ENCODE measurements at places on chromosomes 3 and 15.
A peak's percentile ranks its signal among the peaks of the same experiment; 100 is the strongest.

DNA sequence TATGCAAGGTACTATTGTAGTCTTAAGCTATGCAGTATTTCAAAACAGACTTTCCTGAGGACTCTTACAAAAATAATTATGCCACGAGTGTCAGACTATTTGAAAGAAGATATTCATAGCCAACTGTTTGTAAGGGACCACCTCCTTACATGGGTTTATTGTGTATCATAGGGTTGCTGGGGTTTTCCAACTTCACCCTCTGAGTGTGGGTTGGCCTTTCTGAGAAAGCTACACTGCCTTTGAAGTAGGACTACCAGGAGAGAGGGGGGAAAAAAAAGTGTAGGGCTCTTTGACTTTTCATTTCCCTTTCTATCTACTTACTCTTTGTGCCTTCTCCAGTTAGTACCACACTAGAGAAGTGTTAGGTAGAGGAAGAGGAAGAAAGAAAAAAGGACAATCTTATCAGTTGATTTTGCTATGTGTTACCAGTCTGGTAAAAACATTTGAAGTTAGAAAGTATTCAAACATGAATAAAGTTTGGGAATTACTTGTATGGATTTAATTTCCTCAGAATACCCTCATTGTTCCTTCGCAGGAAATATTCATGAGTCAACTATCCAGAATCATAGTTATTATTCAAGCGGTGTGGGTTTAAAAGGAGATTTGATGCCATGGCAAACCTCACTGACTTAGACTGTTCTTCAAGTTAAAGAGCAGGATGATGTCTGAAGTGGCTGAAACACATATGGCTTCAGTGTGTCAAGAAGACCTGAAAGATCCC is 329.3 kb upstream of the THBS1 start:
- no peak for DNase-seq

GRCh38 chr3:101043687-101044078 is 50.5 kb upstream of the ABI3BP start:
- no peak for DNase-seq

GRCh38 chr3:181899702-181900101 is 188.0 kb downstream of the SOX2 start:
- no peak for DNase-seq

DNA sequence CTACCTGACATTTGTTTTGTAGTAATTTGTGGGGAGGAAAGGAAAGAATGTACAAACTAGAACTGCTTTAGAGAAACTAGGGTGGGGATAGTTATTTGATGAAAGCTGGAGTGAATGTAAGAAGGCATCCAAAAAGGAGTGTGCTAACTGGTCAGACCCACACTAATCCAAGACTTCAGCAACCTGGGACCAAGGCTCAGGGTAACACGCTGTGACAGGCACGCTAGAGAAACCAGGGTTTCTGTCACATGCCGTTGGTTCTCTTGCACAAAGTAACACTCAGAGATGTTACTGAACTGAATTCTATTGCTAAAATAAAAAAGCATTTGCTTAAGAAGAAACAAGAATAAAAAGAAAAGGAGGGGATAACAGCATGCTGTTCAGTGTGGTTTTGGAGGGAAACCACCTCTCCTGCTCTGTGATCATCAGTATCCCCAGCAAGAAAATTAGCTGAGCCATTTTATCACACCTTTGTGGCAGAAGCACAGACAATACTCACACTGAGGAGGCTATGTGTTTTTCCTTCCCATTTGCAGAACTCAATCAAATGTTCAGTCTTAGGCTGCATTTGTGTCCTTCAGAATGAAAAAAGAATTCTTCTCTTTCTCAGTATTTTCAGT is 2.8 kb upstream of the CCDC80 start:
- DNase-seq = no peak

- DNase-seq = peak; percentile 58
Observed at GRCh38 chr3:123679712-123680386, 95.0 kb upstream of the HACD2 start.

DNA sequence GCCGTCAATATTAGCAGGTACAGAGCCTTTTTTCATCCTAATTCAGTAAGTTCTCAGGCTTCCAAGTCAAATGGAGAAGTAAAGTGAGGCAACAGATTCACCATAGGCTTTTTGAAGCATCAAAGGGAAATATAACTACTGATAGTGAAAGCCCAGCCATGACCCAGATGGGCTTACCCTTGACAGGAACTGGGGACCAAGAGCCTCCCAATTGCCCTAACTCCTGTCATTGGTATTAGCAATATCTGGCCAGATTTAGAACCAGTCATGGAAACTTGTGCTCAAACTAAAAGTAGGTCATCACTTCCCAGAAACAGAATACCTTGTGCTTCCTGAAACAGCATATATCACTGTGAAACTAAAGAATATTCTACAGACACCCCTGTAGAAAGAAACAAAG is 33.0 kb downstream of the NME9 start:
- DNase-seq = no peak

GRCh38 chr3:172711454-172711795 is 558 bp upstream of the NCEH1 start:
- DNase-seq = peak; percentile 45

DNA sequence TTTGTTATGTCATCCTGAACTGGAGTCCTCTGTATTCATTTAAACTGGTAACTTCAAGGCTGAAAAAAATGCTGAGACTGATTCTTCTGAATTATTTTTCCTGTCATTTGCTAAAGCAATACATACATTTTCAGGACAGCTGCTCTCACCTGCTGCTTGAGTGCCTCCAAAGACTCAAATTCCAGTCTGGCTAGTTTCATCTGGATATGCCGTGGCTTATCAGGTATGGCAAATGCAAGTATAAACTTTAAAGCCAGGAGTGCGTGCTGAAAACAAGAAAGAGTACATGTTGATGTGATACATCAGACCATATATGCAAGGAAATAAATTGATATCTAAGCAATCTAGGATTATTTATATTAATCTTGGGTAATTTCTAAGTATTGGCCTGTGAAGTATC is 146.1 kb downstream of the SNRK start:
- DNase-seq = no peak

DNA sequence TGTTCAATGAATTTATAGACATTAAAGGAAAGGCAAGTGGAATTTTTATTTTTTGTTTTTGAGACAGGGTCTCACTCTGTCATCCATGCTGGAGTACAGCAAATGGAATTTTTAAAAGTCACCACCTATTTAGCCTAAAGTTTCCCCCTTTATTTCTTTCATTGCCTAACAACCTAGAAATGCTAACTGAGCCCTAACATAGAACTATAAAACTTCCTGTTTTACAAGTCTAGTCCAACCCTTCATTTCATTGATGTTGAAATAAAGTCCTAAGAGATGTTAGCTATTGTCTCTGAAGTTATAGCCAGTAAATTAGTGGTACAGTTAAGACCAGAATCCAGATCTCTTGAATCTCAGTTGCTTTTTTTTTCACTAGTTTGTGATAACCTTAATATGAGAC is 39.0 kb downstream of the MAPK6 start:
- DNase-seq = no peak
